Naive thymus-derived CD4-positive, alpha-beta T cell (primary cell): ENCODE measurements at places on chromosomes 2 and 18. TPM values are rescaled to one million over a fixed set of nuclear protein-coding genes. Genes with fewer than 3 reads are reported as not detected.

Gene ASB18
- total RNA-seq: not detected in 2 replicates

Gene TFCP2L1
- total RNA-seq: not detected in 2 replicates

Gene LDLRAD4
- 60.1 TPM for total RNA-seq

Gene VSNL1
- not detected for total RNA-seq

Gene STAT1
- total RNA-seq: 1,142 and 1,177 TPM in 2 replicates

Gene GREB1L
- not detected for total RNA-seq

Gene IAH1
- total RNA-seq: 49.7 TPM

Gene BCS1L
- 21.4 TPM for total RNA-seq

Gene MSGN1
- not detected in 2 replicates for total RNA-seq

Gene SGO2
- 2.9 TPM for total RNA-seq

GRCh38 chr18:63298400-63299365, 20.9 kb downstream of the BCL2 start:
- H3K27ac ChIP-seq: peak overlapping the region; percentile 32
- DNase-seq: no peak
- no peaks in the 10 kb centered on the region for H3K27me3 ChIP-seq
- H3K4me1 ChIP-seq: peaks cover 59% of the 10 kb centered on the region

GRCh38 chr2:43950383-43951008, 45.3 kb downstream of the LRPPRC start:
- H3K27me3 ChIP-seq: no peaks in the 10 kb centered on the region
- H3K27ac ChIP-seq: no peak overlapping the region
- peaks cover 26% of the 10 kb centered on the region for H3K36me3 ChIP-seq
- no peaks in the 10 kb centered on the region for H3K4me1 ChIP-seq
- no peak overlapping the region for H3K4me3 ChIP-seq

DNA sequence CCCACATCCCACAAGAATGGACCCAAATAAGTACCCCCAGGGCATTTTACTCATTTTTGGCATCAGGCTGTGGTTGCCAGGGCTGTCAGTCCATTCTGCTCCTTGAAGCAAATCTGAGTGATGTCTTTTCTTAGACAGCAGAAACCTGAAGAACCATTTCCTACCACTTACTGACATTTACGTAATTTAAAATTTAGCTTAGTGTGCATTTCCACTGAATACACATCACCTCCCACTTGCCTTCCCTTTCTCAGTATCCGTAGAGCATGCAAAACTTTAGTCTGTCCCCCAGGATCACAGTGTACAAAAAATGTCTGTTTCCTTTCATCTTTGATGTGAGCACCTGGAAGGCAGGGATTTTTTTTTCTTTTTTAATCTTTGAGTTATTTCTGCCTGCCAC, 130.3 kb downstream of the XIRP2 start:
- no peaks in the 10 kb centered on the region for H3K4me1 ChIP-seq
- H3K36me3 ChIP-seq: no peaks in the 10 kb centered on the region
- no peaks in the 10 kb centered on the region for H3K27me3 ChIP-seq
- H3K27ac ChIP-seq: no peak overlapping the region
- H3K4me3 ChIP-seq: no peak overlapping the region

DNA sequence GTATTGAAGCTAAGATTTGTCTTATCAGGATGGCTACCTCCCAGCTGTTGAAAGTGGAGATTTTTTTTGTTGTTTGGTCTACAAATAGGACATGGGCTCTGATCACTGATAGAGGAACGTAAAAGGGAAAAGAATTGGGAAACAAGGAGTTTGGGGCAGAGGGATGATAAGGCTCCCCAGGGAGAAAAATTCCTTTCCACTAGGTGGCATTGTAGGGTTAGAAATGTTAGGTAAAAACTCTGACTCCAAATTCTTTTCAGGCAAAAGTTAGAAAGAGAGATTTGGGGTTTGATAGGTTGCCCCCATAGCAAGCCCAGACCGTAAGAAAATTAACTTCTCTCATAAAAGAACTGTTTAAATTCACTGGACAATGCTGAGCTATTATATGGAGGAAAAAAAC, 19.8 kb downstream of the CMPK2 start:
- H3K36me3 ChIP-seq: peaks cover 5% of the 10 kb centered on the region
- no peak overlapping the region for H3K4me3 ChIP-seq
- no peaks in the 10 kb centered on the region for H3K27me3 ChIP-seq
- no peaks in the 10 kb centered on the region for H3K4me1 ChIP-seq
- H3K27ac ChIP-seq: no peak overlapping the region

- H3K36me3 ChIP-seq: no peaks in the 10 kb centered on the region
- H3K27ac ChIP-seq: no peak overlapping the region
- no peak overlapping the region for H3K4me3 ChIP-seq
- DNase-seq: no peak
These were observed 48.2 kb upstream of the FAM136A start for GRCh38 chr2:70349921-70350685.

GRCh38 chr2:197089655-197090054, 163.1 kb upstream of the PGAP1 start:
- no peaks in the 10 kb centered on the region for H3K27me3 ChIP-seq
- H3K27ac ChIP-seq: peak overlapping the region; percentile 9
- no peak overlapping the region for H3K4me3 ChIP-seq
- no peak for DNase-seq

GRCh38 chr18:25799231-25799630, 291.2 kb downstream of the SS18 start:
- DNase-seq: no peak
- no peak overlapping the region for H3K27ac ChIP-seq
- H3K4me3 ChIP-seq: no peak overlapping the region
- H3K27me3 ChIP-seq: no peaks in the 10 kb centered on the region
- no peaks in the 10 kb centered on the region for H3K4me1 ChIP-seq
- H3K36me3 ChIP-seq: no peaks in the 10 kb centered on the region

GRCh38 chr2:60413814-60414168, 139.7 kb downstream of the BCL11A start:
- no peak overlapping the region for H3K27ac ChIP-seq
- H3K36me3 ChIP-seq: no peaks in the 10 kb centered on the region
- DNase-seq: no peak

DNA sequence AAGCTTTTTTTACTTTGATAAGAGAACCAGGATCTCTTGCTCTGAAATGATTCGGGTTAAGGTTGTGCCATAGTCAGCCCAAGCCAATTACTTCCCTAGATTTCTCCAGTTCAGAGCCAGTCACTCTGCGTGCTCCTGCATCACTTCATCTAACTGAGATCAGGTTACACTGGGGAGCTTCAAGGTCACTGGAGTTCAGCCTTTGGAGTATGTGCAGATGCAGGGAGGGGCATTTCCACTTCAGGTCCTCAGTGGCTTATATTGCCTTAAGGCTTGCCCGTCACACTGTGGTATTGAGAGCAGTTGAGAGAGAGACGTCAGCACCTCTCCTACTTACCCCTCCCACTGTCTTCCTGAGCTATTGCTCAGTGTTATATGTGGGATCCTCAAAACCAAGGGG, 317.8 kb downstream of the EPHA4 start:
- H3K27ac ChIP-seq: no peak overlapping the region
- DNase-seq: no peak
- H3K4me1 ChIP-seq: no peaks in the 10 kb centered on the region

GRCh38 chr2:186328838-186329237, 157.2 kb upstream of the ZC3H15 start:
- no peak overlapping the region for H3K4me3 ChIP-seq
- DNase-seq: no peak
- H3K4me1 ChIP-seq: no peaks in the 10 kb centered on the region
- no peaks in the 10 kb centered on the region for H3K27me3 ChIP-seq
- H3K27ac ChIP-seq: no peak overlapping the region

- H3K27ac ChIP-seq: no peak overlapping the region
- H3K4me1 ChIP-seq: no peaks in the 10 kb centered on the region
- no peaks in the 10 kb centered on the region for H3K27me3 ChIP-seq
- H3K4me3 ChIP-seq: no peak overlapping the region
- no peaks in the 10 kb centered on the region for H3K36me3 ChIP-seq
These were observed 45.7 kb downstream of the FAM210A start for GRCh38 chr18:13680612-13681011.

- no peak overlapping the region for H3K4me3 ChIP-seq
- no peaks in the 10 kb centered on the region for H3K4me1 ChIP-seq
- no peak for DNase-seq
- no peak overlapping the region for H3K27ac ChIP-seq
- no peaks in the 10 kb centered on the region for H3K36me3 ChIP-seq
These were observed 137.0 kb downstream of the BCL11A start for GRCh38 chr2:60416221-60417008.

DNA sequence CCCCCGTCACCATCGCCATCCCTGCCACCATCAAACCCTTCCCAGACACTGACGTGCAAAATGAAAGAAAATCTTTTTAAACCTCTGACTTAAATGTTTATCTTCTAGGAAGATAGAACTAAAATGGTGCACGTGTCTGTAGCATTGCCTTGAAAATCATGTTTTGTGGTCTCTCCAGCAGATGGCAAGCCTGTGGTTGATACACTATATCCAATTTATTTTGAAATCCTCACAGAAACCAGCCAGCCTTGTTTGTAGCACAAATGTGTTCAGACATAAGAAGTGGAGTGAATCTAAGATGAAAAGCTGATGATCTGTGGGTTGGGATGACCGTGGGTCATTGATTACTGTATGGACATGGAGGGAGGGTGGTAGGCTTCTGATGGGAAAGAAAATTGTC, 436.2 kb upstream of the SMIM21 start:
- H3K36me3 ChIP-seq: no peaks in the 10 kb centered on the region
- no peaks in the 10 kb centered on the region for H3K4me1 ChIP-seq
- no peak overlapping the region for H3K27ac ChIP-seq
- H3K4me3 ChIP-seq: no peak overlapping the region
- DNase-seq: no peak

- no peaks in the 10 kb centered on the region for H3K27me3 ChIP-seq
- no peak overlapping the region for H3K27ac ChIP-seq
- no peaks in the 10 kb centered on the region for H3K4me1 ChIP-seq
- no peak overlapping the region for H3K4me3 ChIP-seq
These were observed 311.4 kb downstream of the PTPRM start for GRCh38 chr18:7878265-7879211.

GRCh38 chr2:175585496-175585895, 404.0 kb upstream of the ATP5MC3 start:
- H3K4me1 ChIP-seq: no peaks in the 10 kb centered on the region
- H3K27ac ChIP-seq: no peak overlapping the region
- H3K4me3 ChIP-seq: no peak overlapping the region
- H3K36me3 ChIP-seq: no peaks in the 10 kb centered on the region
- DNase-seq: no peak

DNA sequence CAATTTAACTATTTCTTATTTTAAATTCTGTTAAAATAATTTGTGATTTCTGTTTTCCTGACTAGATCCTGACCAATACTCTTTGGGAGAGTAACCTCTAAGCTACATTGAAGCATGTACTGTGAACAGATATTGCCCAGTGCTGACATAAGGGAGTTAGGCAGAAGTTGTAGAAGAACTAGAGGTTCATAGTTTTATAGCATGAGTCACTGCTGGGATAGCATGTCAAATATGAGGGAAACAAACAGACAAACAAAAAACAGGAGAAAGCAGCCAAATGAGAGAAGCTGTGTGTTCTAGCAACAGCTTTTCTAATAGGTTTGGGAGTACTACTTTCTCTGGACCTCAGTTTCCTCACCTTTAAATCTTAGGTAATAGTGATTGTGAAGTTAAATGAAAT, 72.4 kb downstream of the CERS6 start:
- no peak for DNase-seq
- peaks cover 4% of the 10 kb centered on the region for H3K4me1 ChIP-seq
- no peaks in the 10 kb centered on the region for H3K36me3 ChIP-seq
- H3K27ac ChIP-seq: no peak overlapping the region
- H3K4me3 ChIP-seq: no peak overlapping the region

DNA sequence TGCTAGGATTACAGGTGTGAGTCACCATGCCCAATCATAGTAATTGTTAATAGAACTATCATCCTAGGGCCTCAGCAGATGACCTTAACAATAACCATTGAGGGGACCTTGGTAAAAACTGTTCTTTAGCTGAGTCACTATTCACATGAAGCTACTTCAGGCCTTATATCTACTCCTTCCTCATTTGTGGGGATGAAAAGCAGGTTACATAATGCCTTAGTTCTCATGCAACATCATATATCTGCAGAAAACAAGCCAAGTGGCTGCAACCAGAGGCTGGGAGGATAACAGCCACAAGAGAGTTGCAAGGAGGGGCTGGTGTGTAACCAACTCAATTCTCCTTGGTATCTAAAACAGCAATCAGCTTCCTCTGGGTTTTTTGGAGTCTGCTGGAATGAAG, 445.4 kb downstream of the NBAS start:
- no peaks in the 10 kb centered on the region for H3K36me3 ChIP-seq
- no peak overlapping the region for H3K4me3 ChIP-seq
- no peaks in the 10 kb centered on the region for H3K4me1 ChIP-seq
- no peak overlapping the region for H3K27ac ChIP-seq
- DNase-seq: no peak
- H3K27me3 ChIP-seq: no peaks in the 10 kb centered on the region

DNA sequence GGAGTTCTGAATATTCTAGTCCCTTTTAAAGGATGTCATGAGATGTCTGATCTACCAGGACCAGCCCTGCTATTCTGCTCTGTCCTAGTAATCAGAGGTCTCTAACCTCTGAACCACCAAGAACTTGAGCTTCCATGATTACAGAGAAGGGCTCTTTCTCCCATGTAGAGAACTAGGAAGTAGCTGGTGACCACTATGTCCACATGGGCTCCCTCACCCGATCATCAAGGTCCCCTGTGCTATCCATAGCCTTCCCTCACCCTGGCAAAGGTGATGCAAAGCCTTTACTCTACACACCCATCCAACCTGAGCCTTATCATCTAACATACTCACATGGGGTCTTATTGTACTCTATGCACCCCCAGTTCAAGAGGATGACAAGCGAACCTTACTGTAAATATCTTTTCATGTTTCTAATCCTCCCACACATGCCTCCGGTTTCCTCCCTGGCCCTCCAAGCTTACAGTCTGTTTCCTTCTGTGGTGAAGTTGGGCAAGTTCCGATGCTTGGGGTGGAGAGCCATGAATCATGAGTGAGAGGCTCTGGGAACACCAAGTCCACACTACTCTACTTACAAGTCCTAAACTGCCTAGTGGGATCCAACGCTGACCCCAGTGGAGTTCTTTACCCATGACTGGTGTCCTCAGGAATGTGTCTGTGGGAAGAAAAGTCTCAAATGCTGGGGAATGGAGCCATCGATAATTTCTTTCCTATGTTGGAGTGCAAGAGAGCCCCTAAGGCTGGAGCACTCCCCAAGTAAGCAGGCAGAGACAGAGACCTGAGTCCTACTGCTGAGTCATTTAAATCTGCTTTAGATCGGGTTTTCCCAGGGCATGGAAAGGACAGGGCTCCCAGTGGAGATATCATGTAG, 73.3 kb upstream of the KLF7 start:
- no peaks in the 10 kb centered on the region for H3K27me3 ChIP-seq
- no peak overlapping the region for H3K27ac ChIP-seq
- DNase-seq: no peak
- H3K36me3 ChIP-seq: no peaks in the 10 kb centered on the region

DNA sequence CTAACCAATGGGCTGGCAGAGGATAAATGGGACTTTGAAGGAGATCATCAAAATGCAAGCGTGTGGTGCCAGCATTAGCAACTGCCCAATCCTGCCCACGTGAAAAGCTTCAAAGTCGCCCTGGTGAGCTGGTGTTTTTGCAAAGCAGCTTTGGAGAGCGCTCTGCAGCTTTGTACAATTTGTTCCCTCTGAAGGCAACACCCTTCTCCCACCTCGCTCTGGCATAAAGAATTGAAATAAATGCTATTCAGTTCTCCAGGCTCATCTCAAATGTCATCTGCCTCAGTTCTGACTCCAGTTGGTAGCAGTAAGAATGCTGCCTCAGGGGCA, 3.5 kb downstream of the COPS9 start:
- no peak for DNase-seq
- H3K36me3 ChIP-seq: peaks cover 74% of the 10 kb centered on the region
- H3K4me1 ChIP-seq: peaks cover 18% of the 10 kb centered on the region
- no peak overlapping the region for H3K27ac ChIP-seq
- H3K4me3 ChIP-seq: no peak overlapping the region
